ENCODE measurements at places on chromosomes 3 and 15.

DNA sequence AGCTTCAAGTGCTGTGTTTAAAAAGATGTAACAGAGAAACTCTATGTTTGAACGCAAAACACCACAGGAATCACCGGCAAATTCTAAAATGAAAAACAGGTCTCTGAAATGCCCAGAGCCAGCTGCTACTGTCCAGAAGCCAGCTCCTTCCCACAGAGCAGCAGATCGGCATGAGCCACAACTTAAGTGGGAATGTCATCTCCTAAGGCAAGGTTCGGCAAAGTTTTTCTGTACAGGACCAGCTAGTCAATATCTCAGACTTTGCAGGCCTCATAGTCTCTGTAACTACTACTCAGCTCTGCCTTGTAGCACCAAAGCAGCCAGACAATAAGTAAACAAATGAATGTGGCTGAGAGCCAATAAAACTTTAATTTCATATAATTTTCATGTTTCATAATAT lies 4.9 kb downstream of the PLOD2 start:
- DNase-seq = no peak

- no peak for DNase-seq
These were observed 24.0 kb upstream of the TRPM7 start for GRCh38 chr15:50710585-50710984.

- DNase-seq = no peak
These were observed 52.8 kb upstream of the GRM7 start for GRCh38 chr3:6807967-6808588.

DNA sequence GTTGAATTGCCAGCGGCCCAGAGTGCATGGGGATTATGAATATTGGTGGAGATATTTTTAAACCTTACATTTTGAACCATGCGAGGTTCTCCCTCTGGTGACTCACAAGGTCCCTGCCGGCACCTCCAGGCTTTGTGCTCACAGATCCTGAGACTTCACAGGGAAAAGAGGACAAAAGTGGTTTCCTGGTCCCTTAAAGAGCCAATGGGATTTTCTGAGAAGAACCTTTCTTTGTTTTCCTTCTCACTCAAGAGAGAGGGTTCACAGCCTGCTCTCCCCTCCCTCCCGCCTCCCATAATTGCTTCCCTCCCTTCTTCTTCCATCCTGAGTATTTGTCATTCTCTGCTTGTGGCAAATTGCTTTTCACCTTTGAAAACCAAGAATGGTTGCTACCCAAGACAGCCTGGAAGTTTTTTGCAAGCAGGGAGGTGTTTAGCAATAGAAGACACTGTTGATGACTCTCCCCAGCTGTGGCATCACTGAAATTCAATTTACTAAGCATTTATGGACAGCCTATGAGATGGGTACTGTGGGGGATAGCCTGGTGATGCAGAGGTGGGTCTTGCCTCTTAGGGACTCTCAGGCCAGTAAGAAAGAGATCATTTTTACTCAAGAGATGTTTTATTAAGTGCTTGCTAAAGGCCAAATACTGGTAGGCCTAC lies 76.6 kb downstream of the CPN2 start:
- DNase-seq = no peak

DNA sequence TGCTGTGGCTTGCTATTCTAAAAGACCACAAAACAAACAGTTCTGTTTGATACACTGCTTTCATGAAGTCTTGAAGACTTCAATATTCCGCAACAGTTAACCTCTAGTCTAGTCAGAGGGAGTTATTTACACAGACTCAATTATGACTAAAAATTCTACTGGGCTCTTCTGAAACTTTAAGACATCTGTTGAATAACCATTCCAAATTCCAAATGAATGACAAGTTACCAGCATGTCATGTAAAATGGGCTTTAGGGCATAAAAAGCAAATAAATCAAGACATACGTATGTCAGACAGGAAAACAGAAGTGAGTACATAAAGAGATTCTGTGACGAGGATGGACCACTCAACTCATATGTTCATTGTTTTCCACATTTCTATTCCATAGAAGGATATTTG lies 93.9 kb downstream of the PLOD2 start:
- peak; percentile 89 for DNase-seq

DNA sequence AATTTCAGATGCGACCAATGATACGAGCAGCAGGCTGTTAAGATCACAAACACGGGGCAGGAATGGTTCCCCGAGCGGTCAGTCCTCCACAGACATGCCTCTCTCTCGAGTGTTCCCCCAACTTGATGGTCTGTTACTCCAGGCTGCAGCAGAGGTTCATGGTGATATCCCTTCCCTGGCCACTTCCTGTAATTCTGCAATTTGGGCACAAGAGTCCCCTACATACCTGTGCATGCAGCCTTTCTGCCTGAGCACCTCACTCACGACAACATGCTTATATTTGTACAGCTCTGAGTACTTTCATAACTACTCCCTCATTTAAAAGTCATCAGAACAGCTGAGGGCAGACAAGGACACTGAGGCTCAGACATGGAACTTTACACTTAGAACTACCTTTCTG lies 408.1 kb upstream of the NR2F2 start:
- DNase-seq = no peak

GRCh38 chr3:127702151-127702578 lies 29.4 kb downstream of the ABTB1 start:
- DNase-seq = peak; percentile 52

Data from EH (cell line).